ENCODE measurements at places on chromosomes 16 and 17.
A peak's percentile ranks its signal among the peaks of the same experiment; 100 is the strongest.

DNA sequence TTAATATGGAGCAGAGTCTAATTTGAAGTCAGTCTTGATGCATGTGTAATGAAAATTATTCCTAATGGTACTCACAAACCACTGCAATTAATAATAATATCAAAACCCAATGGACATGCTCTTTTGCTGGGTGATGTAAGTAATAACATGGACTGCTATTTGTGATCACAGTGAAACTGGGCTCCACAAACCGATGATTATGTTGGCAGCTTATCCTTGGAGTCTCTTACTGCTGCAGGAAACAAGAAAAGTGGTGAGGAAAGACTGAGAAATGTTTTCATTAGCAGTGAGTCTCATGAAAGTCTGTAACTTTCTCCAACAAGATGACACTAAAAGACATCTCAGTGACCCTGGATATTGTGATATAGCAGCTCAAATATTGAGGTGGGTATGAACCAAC lies 45.2 kb downstream of the TMEM100 start:
- DNase-seq = no peak

GRCh38 chr16:88817785-88818574 lies 6.3 kb upstream of the APRT start:
- no peak for DNase-seq

- DNase-seq = no peak
Observed at GRCh38 chr16:73890186-73891128, 406.2 kb upstream of the PSMD7 start.

DNA sequence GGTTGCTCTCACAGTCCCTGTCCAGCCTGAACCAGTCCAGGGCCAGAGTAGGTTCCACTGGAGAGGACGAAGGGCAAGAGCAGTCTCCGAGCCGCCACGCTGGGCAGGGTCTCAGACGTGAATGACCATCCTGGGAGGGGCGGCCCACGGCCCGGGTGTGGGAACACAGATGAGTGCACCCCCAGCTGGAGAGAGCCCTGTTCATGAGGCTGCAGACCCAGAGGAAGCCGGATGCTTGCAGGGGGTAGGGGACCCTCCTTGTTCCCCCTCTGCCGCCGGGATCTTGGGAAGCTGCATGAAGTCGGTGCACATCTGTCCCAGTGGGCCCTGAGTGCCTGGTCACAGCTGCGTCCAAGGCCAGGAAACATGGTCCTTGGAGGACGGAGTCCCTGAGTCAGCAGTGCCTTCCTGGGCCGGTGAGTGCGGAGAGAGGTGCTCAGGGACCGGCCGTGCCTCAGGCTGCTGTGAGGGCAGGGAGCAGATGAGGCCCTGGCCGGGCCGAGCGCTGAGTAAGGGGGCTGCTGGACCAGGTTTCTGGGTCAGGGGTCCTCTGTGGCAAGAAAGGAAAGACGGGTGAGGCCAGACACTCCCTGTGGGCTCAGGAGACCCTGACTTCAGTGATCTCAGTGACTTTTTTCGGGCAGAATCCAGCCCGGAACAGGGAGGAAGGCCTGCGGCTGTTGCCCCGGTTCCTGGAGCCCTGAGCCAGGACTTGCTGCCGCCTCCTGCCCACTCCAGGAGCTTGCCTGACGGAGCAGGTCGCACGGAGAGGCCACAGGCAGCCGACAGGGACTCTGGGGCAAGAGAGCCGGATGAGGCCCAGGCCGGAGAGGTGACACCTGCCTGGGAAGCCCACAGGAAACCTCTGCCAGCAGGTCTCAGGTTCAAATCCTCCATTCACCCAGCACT lies 45.8 kb downstream of the ACTG1 start:
- no peak for DNase-seq

DNA sequence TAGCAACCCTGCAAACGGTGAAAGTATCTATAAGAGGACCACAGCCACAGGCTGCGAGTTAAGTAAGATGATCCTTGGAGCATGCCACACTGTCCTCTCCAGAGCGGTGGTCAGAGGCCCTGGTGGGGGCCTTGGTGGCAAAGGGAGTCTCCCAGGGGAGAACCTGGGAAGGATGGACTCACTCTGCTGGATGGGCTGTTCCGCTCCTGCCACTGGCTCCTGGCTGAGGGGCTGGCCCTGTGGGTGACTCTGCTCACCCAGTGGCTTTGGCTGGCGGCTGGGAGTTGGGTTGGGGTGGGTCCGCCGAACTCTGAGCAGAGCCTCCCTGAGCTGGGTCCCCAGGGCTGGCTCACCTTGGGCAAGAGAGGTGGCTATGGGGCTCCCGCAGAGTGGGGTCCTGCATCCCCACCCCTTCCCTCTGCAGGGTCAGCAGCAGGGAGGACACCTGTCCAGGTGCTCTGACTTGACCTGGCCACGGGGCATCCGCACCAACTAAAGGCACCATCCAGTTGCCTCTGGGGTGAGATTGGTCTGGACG lies 7.3 kb downstream of the CDK5R1 start:
- DNase-seq = no peak

GRCh38 chr17:1294157-1294717 lies 14.8 kb downstream of the TRARG1 start:
- peak; percentile 87 for DNase-seq

- no peak for DNase-seq
Observed at GRCh38 chr17:33086041-33086440, 94.4 kb downstream of the SPACA3 start.

DNA sequence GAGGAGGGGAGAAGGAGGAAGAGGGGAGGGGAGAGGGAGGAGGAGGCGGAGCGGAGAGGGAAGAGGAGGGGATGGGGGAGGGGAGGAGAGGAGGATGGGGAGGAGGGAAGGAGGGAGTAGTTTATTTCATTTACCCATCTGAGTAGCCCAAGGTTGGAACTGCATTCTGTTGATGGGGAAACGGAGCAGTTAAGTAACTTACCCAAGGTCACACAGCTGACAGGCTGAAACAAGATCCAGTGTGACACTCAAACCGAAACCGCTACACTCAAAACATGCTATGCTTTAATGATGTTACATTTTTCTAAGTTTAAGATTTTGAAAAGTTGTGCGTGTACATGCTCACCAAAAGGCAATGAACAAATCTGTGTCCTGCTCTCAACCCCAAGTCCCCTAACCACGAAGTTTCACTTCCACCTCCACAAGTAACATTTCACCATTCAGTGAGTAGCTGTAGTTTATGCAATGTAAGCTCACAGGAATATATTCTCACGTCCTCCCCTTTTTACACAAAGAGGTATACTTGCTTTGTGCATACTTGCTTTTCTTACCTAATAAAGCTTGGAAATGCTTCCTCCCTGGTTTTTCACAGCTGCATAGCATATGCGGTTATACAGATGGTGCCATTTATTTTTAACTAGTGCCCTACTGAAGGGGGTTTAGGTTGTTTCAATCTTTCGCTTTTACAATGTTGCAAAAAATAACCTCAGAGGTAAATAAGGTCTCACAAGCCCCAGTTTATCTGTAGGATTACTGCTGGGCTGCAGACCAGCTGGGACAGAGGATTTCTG lies 275.3 kb downstream of the PARN start:
- DNase-seq = peak; percentile 21

DNA sequence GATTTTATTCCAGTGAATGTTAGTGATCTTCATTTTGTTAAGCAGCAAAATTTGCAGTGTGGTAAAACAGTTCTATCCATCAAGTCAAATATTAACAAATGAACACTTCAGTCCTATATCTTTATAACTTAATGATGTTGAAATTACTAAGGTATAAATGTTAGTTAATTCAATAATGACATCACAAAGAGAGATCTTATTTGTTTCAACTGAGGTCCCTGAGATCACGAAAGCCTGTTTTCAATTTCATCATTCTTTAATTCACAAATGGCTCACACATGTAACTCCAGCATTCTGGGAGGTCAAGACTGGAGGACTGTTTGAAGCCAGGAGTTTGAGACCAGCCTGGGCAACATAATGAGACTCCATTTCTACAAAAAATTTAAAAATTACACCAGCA lies 13.9 kb downstream of the SMURF2 start:
- no peak for DNase-seq

DNA sequence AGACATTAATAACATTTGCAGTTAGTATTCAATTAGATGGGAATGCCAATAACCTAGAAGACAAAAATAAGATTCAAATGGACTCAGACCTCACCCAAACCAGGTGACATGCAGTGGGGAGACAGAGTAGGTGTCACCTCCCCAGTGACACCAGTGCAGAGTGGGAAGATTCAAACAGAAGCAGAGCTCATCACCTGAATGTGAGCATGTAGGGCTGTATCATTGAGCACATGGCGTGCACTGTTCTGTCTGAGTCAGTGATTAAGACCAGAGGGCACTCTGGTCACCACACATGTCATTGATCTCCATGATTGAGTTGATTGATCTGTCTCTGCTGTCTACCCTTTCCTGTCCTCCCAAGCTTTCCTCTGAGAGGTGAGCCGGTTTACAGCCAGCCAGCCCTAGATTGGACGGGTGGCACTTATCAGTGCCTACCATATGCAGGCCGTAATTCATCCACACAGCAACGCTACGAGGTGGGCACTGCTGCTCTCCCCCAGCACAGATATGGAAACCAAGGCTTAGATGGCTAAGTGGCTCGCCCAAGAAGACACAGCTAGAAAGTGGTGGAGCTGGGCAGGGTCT lies 34.0 kb downstream of the RHBDL3 start:
- DNase-seq = no peak

- peak; percentile 26 for DNase-seq
Observed at GRCh38 chr17:4249452-4250029, 14.2 kb downstream of the ANKFY1 start.

GRCh38 chr16:81006211-81006812 lies 373 bp downstream of the CMC2 start:
- DNase-seq = peak; percentile 62

DNA sequence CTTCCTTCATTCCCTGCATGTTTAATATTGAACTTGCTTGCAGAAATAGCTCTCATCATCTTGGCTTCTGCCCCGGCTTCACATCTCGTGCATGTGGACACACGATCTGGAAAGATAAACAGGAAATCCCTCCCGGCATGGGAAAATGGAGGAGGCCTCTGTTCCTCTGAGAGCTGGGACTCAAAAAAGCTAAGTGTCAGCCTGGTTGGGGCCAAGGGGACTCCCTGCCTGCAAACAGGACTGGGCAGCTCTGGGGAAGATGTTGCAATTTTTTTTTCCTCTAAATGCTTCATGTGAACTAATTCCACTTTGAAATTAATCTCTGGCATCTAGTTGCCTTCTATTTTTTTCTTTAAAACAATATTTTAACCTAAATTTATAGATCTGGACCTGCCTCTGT lies 24.8 kb downstream of the ITPRIPL2 start:
- DNase-seq = no peak

- DNase-seq = no peak
Observed at GRCh38 chr16:4651827-4652226, 27.2 kb downstream of the MGRN1 start.

GRCh38 chr16:54210452-54211125 lies 76.0 kb downstream of the IRX3 start:
- no peak for DNase-seq

- no peak for DNase-seq
Observed at GRCh38 chr16:88888461-88889387, 22.3 kb upstream of the PABPN1L start.

- no peak for DNase-seq
Observed at GRCh38 chr16:30186444-30186781, 3.0 kb downstream of the CORO1A start.

DNA sequence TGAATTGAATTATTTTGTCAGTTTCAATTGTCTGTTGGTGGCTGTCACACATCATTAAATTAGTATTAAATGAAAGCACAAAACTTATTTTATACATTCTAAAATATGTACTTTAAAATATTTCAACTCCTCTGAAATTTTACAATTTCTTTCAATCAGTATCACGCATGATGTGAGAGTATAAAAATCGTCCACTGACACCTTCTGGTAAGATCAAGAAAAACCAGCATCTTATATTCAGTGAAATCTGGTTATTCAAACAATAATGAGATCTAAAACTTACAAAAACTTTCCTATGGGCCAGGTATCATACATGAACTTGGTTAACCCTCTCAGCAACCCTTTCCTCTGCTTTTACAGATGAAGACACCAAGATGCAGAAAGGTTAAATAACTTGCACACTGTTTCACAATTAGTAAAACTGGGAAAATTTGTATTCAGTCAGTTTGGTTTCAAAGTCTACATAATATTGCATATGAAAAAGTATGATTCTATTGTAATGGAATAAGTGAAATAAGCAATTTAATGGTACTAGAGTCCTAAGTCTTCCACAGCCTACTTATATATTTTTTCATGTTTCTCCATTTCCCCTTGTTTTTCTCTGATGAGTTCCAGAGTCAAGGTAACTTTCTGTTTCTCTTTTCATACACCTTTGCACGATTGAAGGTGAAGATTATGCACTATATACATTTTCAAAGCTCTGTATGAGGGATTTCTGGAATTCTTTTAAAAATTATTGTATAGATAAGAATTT lies 58.7 kb downstream of the EFCAB5 start:
- no peak for DNase-seq

GRCh38 chr16:75244225-75244809 lies 7.1 kb downstream of the BCAR1 start:
- no peak for DNase-seq

- DNase-seq = peak; percentile 54
Observed at GRCh38 chr16:11114366-11115164, 141.4 kb downstream of the SOCS1 start.

DNA sequence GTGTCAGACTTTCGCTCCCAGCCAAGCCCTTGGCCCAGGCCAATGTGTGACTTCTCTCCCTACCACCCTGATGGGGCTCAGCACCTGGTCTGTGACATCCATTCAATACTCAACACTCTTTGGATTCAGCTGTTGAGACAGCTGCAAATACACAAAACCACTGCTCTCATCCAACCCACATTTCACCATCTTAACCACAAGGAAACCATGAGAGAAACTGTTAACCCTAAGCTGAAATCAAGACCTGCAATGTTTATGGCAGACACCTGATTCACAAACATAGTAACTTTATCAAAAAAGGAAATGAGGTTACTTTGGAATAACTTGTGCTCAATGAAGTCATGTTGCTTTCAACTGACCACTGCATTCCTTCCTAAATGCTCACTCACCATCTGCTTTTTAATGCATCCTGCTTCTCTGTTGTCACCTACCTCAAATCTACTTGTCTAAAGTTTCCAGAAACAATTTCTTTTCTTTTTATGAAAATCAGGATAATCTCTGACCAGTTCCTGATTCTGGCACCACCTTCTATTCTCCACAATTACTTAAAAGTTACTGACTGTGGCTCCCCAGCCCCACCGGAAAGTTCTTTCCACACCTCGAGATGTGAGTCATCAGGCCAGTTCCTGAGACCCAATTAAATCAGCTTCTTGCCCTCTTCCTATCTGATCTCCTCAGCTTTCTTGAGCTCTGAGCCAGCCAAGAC lies 88.2 kb downstream of the NOG start:
- no peak for DNase-seq

DNA sequence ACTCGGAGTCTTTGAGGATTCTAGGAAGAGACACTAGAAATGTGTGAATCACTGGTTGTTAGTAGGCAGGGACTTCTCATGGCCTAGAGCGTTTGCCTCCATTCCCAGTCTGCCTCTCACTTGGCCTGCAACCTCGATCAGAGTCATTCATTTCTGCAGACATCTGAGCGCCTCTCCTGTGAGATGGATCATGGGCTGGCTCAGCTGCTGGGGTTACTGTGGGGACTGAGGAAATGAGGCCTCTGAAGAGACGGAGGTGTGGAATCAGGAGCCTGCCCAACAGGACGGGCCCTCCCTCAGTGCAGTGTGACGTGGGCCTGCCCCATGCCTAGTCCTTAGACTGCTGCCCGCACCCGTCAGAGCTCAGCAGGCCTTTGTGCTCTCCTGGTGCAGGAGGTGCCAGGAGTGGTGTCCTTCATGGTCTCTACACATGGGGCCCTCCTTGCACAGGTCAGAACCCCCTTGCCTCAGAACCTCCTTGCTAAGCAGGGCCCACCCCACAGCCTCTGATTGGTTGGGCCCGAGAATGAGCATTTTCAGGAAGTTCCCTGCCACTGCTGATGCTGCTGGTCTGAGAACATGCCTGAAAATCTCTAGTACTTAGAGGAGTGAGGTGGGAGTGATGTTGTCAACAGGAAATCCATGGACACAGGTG lies 99.4 kb downstream of the NPIPB11 start:
- DNase-seq = no peak
